ENCODE measurements at places on chromosomes 2 and 18. TPM values are rescaled to one million over a fixed set of nuclear protein-coding genes. Genes with fewer than 3 reads are reported as not detected.

Gene CYTIP
- total RNA-seq, result not detected

Gene FAP
- 40.7 TPM for total RNA-seq

Gene EGR4
- not detected for total RNA-seq

Gene TTC39C
- total RNA-seq, result 18.5 TPM

Gene NTSR2
- total RNA-seq, result not detected

Gene LYPD6
- 4.5 TPM for total RNA-seq

Gene CDH20
- total RNA-seq, result under 0.01 TPM

Gene ALPP
- not detected for total RNA-seq

Gene GPR39
- 3.7 TPM for total RNA-seq

Gene IL1R1
- 37.0 TPM for total RNA-seq

Gene NEU2
- total RNA-seq, result not detected

Gene CDK15
- 18.3 TPM for total RNA-seq

Gene SULT1C3
- total RNA-seq, result not detected

Gene SMAD2
- total RNA-seq, result 42.7 TPM

Gene ANKRD62
- total RNA-seq, result not detected

Gene GPBAR1
- not detected for total RNA-seq

Gene GULP1
- total RNA-seq, result 27.9 TPM

Gene GALNT13
- total RNA-seq, result 0.15 TPM

Gene IL1RL1
- total RNA-seq, result 0.17 TPM

Gene NEURL3
- not detected for total RNA-seq
